ENCODE measurements at places on chromosomes 1 and 21.

GRCh38 chr1:231605149-231606100 lies 21.2 kb upstream of the DISC1 start:
- no peak for DNase-seq

DNA sequence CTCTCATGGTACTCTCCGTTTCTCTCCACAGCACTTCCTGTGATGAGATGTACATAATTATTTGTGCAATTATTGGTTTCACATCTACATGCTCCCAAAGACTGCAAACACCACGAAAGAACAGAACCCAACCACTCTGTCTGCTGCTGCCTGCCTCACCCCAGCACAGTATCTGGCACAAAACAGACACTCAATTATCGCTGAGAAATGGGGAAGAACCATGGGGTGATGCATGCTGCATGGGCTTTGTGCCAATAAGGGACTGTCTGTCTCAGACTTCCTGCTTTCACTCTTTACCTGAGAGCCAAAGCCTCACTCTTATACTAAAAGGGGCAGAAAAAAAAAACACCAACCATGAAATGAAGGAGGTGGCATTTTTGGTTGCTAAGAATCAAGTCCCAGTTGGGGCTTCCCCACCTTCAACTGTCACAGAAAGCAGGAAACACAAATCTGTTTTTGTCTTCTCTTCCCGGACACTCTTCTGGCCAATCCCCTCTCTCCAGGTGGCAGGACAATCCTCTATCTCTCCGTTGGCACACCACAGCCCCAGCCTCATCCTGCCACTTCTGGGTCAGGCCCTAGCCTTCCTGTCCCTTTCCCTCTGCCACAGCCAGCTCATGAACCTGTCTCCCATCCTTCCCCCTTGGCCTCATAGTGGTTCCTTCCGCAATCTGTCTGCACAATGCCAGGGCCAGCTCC lies 82.0 kb downstream of the TGFBR3 start:
- DNase-seq, result no peak

GRCh38 chr1:31694069-31694963 lies 9.5 kb downstream of the COL16A1 start:
- no peak for DNase-seq

GRCh38 chr1:199682081-199682480 lies 345.4 kb upstream of the NR5A2 start:
- DNase-seq, result no peak

GRCh38 chr1:183982172-183982963 lies 55.2 kb downstream of the COLGALT2 start:
- no peak for DNase-seq

DNA sequence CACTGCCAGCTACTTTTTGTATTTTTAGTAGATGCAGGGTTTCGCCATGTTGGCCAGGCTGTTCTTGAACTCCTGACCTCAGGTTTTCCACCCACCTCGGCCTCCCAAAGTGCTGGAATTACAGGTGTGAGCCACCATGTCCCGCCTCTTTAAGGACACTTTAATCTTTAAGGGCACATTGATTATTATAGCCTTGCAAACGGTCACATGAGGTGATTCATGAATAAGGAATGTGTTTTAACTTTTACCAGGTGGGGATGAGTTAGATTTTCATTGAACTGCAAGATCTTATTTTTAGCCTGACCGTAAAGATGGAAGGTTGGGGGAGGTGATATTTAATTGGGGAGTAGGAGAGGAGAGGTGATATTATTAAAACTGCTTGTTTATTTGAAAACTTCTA lies 61.9 kb downstream of the TBCE start:
- no peak for DNase-seq

- no peak for DNase-seq
Measured at GRCh38 chr1:200866116-200866515, 6.7 kb upstream of the GPR25 start.

All from thymus (tissue), 14 donors.